ENCODE measurements at places on chromosomes 11 and 22. TPM values are rescaled to one million over a fixed set of nuclear protein-coding genes. Genes with fewer than 3 reads are reported as not detected.

- DNase-seq, result no peak
These were observed 73.6 kb upstream of the EIF3M start for GRCh38 chr11:32510039-32510438.

- no peak for DNase-seq
These were observed 75.8 kb downstream of the RAB30 start for GRCh38 chr11:82995754-82996398.

DNA sequence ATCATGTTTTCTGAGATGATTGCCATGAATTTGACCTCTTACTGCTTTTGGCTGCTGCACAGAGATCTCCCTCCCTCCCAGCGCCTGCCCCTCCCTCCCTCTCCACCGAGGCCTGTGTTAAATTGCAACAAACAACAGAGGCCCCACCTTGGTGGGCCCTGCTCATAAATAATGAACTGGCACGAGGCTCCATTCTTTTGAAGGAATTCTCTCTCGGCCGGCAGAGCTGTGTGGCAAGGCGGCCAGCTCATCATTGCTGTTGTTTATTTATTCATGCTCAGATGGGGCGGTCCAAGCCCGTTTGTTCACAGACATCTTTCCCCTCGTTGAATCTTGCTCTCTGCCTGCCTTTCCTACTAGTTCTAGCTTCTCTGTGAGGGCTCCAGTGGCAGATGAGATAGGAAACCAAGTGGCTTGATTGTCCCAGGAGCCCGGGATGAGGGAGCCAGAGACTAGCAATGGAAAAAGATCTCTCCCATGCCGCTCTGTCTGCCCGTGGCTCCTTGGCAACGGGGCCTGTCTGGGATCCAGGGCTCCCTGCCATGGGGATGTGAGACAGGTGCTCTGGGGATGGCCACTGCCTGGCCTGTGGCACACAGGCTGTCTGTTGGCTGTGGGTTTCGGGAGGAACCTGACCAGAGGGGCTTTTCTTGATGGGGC is 192.6 kb downstream of the DSCAML1 start:
- no peak for DNase-seq

DNA sequence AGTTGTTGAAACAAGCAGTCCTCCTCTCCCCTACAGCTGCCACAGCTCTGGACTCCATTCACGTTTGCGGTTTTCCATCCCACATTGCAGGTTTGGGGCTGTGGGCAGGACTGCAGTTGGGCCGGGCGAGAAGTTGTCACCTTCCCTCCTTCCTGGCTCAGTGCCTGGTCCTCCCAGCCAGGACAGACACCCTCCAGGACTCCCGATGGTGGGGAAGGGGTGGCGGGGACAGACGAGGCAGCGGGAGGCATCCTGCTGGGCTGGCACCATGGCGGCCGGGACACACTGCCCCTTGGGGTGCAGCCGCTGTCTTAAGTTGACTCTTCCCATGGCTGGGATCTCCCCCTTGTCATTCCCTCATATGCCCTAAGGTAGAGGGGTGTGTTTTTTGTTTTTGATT is 615.2 kb downstream of the BRD1 start:
- DNase-seq, result no peak

DNA sequence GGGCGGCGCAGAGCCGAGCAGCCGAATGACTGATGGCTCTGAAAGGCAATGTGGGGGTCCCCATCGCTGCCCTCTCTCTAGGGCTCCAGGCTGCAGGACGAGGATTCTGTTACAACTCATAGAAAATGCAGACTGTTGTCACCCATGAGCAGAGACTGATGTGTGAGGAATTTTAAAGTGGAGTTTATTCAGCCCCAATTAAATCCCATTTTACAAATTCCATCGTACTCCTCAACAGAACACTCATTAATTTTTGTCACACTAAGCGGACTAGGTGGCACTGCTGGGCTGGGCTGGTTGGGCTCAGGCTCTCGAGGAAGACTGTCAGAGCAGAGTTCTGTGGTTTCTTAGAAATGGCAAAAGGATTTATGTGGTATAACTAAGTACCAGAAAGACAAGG is 102.6 kb upstream of the SPON1 start:
- no peak for DNase-seq

GRCh38 chr11:16289541-16289940 is 66.8 kb downstream of the SOX6 start:
- DNase-seq, result no peak

DNA sequence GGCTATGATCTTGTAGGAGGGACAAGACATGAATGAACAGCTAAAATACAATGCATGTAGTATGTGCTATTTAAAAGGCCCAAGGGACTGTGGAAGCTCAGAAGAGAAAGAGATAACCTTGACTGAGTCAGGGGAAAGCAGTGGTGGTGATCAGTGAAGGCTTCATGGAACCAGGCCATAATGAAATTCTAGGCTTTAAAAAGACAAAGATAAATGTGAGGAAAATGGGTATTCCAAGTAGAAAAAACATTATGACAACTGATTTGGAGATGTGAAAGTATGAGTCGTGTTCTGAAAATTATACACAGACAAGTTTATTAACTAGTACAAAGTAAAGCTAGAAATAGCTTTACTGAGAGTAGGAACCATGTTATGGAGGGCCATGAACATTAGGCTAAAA is 189.8 kb downstream of the SOX6 start:
- DNase-seq, result no peak

GRCh38 chr22:35766654-35767580 is 49.2 kb downstream of the APOL5 start:
- DNase-seq, result no peak

GRCh38 chr11:11942668-11943067 is 65.8 kb downstream of the DKK3 start:
- no peak for DNase-seq

- DNase-seq, result no peak
These were observed 65.0 kb downstream of the SEZ6L start for GRCh38 chr22:26234296-26234695.

DNA sequence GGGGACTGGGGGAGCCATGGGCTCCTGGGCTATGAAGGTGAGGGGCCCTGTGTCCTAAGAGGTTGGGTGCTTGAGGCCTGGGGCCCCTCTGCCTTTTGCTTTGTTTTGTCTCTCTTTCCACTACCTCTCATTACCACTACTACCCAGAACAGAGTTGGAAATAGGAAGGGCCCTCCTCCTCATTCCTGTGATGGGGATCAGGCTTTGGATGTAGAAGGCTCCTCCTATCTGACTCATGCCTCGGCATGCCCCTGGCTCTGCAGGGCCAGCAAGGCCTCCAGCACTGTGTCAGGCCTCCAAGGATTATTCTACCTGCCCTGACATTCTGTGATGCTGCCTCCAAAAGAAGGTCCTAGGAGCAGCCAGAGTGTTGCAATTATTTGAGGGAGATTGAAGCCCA is 766 bp downstream of the IZUMO1R start:
- no peak for DNase-seq

DNA sequence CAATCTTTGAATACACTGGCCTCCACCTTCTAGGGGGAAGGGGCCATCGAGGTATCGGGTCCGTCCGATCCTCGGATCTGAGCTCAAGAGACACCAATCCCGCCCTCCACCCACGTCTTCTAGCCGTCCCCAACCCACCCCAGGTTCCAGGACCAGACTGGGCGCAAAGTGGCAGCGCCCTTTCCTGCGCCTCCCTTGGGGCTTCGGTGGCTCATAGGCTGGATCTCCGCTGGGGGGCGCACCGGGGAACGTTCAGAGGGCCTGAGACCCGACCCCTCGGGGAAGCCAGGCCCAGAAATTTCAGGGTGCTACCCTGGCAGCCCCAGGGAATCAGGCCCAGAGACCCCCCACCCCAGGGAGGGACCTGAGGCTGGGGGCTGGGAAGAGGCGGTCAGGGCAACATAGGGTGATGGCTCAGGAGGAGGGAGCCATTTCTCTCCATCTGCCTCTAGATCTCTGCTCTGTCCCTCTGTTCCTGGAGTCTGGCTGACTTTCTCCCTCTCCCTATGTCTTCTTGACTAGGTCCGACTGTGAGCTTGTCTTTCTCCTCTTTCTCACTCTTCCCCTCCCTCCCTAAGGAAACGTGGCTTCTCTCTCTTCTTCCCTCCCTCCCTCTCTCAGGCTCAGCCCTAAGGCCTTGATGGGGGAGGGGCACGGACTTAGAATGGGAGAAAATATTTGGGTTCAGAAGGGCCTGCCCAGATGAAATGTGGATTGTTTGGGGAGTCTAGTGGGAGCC is 1.1 kb downstream of the CREB3L1 start:
- DNase-seq, result no peak

GRCh38 chr11:83249445-83249844 is 36.7 kb downstream of the CCDC90B start:
- DNase-seq, result no peak

DNA sequence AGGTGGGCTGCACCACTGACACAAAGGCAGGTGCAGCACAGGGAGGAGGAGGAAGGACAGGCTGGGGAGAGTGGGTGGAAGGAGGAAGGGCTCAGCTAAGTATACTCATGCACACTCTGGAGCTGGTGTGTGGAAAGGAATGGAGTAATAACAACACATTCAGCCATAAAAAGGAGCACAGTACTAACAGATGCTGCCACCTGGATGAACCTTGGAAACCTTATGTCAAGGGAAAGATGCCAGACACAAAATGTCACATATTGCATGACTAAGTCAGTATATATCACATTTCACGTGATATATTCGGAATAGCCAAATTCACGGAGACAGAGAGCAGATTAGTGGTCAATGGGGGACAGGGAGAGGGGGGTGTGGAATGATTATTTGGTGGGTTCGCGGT is 389.6 kb upstream of the SYN3 start:
- no peak for DNase-seq

GRCh38 chr11:9047964-9048523 is 43.4 kb downstream of the SCUBE2 start:
- peak; percentile 68 for DNase-seq

GRCh38 chr22:34064696-34065095 is 144.4 kb upstream of the LARGE1 start:
- no peak for DNase-seq

GRCh38 chr11:78594814-78595213 is 20.1 kb upstream of the NARS2 start:
- no peak for DNase-seq

DNA sequence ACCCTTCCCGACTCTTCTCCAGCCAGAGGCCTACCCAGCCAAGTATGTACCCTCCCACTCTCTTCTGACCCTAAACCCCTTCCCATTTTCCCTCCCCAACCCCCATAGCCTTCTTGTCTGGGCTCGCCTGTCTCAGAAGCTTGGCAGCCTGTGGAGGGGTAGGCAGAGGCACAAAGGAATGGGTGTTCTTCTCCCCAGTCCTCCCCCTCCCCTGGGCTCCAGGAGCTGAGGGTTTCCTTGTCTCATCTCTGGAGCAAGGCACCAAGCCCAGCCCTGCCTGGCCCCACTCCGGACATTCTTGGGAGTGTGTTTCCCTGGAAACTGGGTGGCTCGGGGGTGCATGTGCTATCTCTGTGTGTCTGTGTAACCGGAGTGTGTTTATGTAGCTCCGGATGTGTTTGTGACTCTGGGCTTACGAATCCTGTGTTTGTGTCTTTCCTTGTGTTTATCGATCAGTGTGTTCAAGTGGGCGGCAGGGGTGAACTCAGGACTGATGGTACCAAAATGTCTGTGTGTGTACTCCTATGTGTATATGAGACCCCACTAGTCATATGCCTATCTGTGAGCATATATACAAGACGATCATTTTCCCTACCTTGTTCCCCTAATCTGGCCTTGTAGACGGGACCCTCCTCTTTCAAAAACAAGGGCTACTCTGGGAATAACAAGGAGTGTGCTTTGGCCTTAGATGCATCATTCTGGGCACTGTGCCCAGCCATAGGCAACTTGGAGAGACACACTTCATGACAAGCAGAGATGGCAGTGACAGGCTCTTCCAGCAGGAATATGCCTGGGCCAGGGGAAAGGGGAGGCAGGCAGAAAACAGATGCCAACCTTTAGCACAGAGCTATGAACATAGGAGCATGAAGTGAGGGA is 10.9 kb downstream of the PHLDB1 start:
- DNase-seq, result no peak

GRCh38 chr11:19557720-19558140 is 154.9 kb upstream of the NAV2 start:
- DNase-seq, result no peak

- no peak for DNase-seq
These were observed 91.8 kb downstream of the FAM76B start for GRCh38 chr11:95697614-95698408.

DNA sequence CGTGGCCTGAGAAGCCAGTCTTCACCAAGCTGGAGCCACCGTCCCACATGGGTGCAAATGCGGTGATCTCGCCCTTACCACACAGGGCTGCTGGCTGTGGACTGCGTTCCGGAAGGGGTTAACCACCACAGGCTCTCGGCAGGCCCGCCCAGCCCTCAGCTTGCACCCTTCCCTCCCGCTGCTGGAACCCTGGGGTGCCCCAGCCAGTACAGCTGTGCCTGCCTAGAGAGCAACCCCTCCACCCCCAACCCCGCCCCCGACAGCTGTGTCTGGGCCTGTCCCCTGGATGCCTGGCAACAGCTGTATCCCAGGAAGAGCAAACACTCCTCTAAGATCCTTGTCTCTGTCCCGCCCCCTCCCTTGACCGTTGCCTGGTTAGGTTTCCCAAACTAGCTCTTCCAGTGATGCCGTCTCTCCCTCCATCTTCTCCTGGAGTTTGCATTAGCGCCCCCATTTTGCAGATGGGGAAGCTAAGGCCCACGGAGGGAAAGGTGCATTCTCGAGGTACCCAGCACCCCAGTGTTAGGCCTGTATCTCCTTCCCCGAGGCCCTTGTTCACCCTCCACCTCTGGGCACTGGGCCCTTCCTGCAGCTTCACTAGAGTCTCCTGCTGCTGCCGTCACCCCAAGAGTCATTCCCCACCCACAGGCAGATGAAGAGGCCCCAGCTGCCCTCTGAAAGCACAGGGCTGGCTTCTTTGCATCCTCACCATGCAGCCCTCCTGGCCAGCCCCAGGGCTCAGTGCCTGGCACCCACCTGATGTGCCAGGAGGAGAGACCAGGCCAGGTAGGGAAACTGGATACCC is 12.6 kb upstream of the COX8A start:
- peak; percentile 71 for DNase-seq

DNA sequence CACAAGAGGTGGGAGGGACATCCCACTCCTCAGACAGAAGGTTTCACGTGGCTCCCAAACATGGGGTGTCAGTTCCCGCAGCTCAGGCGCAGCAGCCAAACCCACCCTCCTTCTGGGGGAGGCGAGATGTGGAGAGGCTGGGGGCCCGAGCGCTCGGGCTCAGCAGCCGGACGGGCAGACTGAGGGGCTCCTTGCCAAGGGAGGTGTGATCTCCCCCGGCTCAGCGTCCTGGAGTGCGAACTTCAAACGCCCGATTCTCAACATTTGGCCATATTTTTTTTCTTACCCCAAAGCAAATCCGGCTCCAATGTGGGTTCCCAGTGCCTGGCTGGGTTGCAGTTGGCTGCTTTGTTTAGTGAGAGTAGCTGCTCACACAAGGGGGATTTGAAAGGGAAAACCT is 477.9 kb downstream of the MN1 start:
- DNase-seq, result no peak

GRCh38 chr22:32796865-32797573 is 4.5 kb upstream of the TIMP3 start:
- DNase-seq, result no peak

SLC35F2 gene
- total RNA-seq, result 5.1 TPM

CDPF1 gene
- total RNA-seq, result 9.0 TPM

LRRC74B gene
- total RNA-seq, result not detected

SPCS2 gene
- 49.9 TPM for total RNA-seq

OR10A2 gene
- total RNA-seq, result not detected

PTGDR2 gene
- 0.37 TPM for total RNA-seq
